ENCODE measurements at places on chromosomes 11 and 22. TPM values are rescaled to one million over a fixed set of nuclear protein-coding genes. Genes with fewer than 3 reads are reported as not detected.
A peak's percentile ranks its signal among the peaks of the same experiment; 100 is the strongest.

Gene TRIM48
- not detected for total RNA-seq

Gene DEPDC7
- 2.0 TPM for total RNA-seq

Gene FLRT1
- total RNA-seq = not detected

Gene OR2D2
- total RNA-seq = 0.35 TPM

Gene ELF5
- total RNA-seq = not detected

DNA sequence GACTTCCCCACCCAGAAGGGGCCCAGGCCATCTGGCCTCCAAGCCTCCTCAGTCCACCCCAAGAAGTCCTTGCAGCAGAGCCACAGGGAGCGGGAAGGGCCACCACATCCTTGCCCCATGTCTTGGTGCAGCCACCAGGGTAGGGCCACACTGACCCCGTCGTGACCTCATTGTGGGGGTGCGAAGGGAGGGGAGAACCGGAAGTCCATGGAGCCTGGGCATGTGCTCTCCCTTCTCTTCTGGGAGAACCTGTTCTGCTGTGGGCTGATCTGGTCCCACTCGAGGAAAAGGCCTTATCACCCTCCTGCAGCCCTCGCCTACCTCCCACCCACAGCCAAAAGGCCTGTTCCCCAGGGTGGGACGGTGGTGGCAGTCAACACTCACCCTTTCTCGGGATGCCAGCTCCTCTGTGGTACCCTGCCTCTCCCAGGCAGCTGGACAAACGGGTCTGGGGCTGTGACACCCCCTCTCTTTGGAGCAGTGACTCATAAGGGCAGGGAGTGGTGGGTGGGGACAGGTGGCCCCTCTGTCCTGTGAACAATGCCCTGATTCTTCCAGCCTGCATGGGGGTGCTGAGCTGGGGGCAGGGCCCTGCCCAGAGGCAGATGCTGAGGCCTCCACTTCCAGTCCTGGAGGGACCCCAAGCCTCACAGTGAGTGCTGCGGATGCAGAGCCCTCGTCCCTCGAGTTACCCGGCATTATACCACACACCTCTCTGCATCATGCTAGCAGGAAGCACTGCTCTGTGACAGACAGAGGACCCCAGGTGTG lies 14.6 kb upstream of the CTSD start:
- DNase-seq = no peak

DNA sequence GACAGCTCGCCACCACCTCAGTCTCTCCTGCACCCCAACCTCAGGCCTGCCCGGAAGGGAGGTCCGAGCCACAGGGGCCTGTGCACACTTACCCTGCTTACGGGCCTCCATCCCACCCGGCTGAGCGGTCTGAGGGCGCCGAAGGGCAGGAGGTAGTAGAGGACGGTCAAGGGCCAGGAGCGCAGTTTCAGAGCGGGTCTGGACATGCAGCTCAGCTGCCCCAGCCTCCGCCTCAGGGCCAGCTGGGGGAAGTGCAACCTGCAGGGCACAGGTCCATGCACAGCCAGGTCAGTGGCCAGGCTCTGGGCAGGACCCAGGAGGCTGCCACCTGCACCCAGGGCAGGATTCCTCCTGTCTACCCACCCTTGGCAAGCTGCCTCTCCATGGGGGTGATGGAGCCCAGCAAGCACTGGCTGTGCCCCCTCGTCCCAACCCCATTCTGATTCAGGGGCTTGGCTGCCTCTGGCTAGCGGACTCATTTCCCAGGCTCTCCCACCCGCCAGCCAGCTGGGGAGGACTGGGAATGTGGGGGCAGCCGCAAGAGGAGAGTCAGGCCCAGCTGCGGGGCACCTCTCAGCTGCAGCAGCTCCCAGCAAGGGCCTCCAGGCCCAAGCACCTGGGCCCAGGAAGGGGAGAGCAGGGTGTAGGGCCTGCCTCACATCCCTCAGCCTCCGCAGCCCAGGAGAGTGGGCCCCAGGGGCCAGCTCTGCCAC lies 38.3 kb downstream of the PISD start:
- DNase-seq = no peak

DNA sequence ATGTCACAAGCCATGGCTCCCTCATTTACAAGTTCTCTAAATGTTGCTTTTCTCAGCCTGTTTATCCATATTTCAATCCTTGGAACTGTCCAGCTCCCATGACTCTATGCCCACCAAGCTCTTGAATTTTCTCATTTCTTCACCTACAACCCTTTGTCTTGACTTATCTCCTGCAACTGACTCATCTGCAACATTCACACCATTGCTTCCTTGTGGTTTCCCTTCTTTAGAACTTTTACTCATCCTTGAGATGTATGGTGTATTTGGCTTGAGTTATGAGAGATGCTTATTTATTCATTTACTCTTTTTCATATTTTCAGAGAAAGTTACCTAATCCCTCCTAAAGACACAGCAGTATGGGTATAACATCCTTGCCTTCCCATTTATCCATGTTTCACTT lies 18.8 kb downstream of the TRIM34 start:
- DNase-seq = no peak

DNA sequence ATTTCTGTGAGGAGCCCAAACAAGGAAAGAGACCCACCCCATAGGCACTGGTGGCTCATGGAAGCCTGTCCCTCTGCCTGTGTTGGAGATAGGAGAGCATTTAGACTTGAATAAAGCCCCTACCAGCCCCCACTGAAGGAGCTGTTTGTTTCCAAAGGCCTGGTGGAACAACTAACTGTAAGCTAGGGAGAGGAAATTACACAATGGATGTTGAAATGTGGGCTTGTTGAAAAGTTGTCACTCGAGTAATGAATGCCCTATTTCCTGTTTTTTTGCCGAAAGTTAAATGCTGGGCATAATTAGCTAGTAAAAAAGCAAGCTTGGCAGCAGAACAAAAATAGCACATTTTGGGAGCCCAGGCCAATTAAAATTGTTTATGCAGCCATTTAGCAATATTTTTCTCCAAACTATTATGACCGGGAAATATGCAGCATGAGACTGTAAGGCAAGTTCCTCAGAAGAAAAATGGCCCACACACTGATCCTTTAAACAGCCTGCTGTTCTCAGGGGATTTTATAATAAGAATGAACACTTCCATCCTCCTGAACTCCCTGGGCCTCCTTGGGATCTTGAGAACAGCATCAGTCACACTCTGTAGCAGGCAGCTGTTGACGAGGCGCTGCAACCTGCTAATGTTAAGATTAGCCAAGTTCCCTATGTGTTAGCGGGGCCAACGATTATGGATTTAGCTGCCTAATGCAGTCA lies 38.6 kb upstream of the LMO2 start:
- DNase-seq = peak; percentile 95

- DNase-seq = no peak
These were observed 33.4 kb upstream of the ISX start for GRCh38 chr22:35032571-35032970.

DNA sequence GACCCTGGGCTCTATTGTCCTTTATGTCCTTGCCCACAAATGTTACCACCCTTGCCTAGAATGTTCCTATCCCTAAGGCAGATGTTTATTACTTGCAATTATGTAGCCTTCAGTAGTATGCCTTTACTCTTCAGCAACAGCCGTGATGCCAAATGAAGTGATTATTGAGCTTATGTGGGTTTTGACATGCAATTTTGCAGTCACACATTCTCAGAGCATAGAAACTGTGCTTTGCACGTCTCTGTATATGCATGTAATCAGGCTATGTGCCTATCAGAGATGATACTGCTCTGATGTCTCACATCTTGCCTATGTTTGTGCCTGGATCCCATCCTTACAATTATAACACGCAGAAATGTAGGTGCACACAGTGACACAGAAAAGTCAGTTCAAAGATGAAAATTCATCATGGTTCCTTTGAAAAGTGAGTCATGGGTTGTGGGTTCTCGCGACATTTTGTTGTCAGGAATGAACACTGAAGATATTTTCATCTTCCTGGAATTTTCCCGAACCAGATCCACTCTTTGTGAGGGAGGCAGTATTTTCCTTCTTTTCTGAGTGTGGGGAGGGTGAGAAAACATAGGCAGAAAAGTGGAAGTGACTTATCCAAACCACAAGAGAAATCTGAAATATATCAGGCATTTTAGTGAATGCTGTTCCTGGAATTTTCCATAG lies 81.1 kb downstream of the BMAL1 start:
- DNase-seq = no peak
